ENCODE measurements at places on chromosomes 3 and 15.

DNA sequence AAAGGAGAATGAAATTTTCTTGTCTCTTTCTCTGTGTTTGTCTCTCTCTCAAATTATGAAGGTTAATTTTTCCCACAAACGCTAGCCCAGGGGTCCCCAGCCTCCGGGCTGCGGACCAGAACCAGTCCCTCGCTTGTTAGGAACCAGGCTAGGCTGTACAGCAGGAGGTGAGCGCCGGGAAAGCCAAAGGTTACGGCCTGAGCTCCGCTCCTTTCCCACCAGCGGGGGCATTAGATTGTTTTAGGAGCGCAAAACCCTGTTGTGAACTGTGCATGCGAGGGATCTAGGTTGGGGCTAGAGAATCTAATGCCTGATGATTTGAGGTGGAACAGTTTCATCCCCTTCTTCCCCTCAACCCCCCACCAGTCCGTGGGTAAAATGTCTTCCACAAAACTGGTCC, 74.7 kb upstream of the ZNF385D start:
- no peak for DNase-seq

DNA sequence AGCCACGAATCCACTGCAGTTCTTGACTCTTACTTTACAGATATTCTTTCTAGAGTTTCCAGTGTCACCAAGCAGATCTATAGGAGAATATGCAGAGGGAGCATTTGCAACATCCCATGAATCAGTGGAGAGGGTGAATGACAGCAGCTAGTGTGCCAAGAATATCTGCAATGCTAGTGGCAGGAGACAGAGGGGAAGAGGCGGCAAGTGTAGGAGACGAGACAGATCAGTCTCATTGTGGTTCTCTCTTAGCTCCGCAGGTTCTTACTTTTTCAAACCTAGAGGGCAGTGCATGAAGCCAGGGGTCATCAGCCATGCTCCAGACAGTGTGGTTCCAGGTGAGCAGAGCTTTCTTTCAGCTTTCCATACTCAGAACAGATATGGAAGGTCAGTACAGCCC, 744 bp downstream of the ZNF619 start:
- no peak for DNase-seq

DNA sequence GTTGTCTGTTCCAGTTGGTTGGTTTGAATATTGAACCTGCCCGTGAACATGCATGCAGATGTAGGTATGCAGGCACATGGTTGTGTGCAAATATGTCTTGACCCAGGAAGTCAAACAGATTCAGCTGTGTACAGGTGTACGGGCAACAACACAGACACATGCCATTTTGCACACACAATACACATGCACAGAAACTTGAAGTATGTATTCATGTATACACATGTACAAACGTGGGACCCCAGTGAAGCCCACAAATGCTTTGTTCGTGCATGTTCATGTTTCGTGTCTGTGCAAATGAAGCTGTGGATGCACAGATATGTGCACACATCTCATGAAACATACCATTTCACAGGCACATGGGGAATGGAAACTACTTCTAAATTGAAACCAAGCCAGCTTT, 30.7 kb downstream of the IDH3A start:
- no peak for DNase-seq

DNA sequence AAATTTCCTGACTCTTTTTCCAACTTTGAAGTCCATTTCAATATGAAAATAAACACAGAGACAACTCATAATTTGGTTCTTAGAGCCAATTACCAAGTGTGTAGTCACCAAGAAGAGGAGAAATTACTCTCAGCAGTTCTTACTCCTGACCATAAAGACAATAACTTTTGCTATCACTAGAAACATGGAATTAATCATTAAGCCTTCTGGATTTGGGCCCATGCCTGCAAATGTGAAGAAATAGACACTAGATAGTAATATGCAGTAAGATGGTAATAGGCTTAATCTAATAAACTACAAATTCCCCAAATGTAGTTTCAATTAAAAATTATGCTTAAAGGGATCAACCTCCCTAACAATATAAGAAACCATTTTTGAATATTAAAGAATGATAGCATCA, 185.1 kb upstream of the AGTR1 start:
- DNase-seq, result no peak

DNA sequence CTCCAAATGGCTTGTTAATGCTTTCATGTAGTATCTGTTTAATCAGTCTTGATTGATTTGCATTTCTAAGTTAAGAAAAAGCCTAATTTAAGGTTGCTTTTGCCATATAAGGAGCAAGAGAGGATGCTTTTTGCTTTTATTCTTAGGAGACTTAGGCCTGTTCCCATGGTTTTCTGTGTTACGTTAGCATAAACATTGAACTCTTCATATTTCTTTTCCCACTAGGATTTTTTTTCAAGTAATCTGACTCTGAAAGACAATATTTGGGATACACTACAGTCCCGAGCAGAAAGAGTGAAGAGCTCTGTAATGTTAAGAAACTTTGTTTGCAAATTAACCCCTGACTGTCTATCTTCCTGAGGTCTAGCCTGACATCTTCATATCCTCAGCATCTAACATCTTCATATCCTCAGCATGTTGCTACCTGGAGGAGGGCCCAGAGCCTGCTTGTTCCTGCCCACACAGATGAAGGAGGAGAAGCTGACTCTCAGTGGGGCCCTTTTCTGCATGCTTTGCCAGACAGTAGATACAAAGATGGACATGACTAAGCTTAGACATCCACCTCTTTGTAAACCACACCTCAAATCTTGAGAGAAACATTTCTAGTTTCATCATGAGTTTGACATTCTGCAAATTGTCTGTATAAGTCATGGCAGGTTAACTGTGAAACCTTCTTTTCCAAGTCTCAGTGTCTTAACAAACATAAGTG, 86.2 kb upstream of the COL6A5 start:
- DNase-seq, result no peak

GRCh38 chr3:186107215-186108105, 1.4 kb downstream of the ETV5 start:
- peak; percentile 28 for DNase-seq

DNA sequence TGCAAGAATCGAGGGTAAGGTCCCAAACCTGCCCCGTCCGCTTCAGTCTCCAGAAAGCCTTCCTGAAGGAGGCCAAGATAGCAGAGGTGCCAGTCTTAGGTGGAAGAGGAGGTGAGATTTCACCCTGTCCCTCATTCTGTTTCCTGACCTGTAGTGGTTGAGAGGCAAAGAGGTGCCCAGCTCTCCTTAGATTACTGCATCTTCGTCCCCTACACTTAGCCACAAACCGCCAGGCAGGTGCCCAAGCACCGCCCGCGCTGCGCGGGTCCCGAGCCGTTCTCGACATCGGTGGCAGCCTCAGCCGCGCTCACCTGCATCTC, 23.8 kb upstream of the POLG start:
- DNase-seq, result no peak

DNA sequence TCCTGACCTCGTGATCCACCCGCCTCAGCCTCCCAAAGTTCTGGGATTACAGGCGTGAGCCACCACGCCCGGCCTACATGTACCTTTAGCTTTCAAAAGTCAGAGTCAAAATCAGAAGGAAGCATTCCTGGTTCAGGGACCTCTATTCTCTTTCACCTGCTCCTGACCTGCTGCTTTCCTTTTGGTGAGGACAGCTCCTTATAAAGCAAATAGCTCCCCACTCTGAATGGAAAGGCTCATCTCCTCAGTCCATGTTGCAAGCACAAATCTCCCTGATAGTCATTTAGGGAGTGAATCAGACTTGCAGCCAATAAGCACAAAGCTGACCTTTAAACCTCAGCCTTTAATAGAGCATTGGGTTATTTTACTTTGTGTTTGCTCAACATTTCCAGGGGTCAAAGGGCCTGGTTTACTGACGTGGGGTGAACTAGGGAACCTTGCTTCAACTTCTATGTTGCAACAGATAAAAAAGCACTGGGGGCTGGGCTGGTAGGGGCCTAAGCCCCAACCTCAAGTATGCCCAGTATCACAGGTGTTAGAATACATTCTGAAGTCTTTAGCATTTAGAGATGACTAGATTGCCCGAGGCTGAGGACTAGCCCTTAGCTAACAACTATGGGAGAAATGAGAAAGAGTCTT, 43.1 kb downstream of the THRB start:
- DNase-seq, result no peak

DNA sequence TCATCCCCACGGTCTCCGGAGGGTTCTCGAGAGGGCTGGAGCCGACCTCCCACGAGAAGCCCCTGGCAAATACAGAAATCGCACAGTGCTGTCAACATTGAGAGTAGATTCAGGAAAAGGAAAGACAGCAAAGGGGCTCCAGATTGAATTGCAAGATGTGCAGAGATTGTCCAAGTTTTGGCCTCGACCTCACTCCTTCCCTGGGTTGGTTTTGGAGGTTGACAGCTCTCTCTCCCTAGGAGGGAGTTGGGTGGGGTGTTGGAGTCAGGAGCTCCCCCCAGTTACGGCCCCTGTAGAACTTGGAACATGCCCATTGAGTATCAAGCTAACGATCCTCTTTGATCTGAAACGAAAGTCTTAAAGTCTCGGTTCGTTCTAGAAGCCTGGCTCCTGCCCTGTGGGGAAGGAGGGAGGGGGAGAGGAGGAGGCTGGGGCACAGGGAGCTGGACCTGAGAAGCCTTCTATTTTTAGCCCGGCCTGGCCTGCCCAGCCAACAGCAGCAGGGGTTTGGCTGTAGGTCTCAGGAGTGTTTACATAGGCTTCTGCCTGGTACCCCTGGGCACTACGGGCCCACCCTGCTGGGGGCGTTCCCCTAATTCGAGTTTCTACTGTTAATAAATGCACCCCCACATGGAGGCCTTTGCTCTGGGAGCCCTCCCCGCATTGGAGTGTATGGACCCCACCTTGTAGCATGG, 672 bp upstream of the KY start:
- no peak for DNase-seq

DNA sequence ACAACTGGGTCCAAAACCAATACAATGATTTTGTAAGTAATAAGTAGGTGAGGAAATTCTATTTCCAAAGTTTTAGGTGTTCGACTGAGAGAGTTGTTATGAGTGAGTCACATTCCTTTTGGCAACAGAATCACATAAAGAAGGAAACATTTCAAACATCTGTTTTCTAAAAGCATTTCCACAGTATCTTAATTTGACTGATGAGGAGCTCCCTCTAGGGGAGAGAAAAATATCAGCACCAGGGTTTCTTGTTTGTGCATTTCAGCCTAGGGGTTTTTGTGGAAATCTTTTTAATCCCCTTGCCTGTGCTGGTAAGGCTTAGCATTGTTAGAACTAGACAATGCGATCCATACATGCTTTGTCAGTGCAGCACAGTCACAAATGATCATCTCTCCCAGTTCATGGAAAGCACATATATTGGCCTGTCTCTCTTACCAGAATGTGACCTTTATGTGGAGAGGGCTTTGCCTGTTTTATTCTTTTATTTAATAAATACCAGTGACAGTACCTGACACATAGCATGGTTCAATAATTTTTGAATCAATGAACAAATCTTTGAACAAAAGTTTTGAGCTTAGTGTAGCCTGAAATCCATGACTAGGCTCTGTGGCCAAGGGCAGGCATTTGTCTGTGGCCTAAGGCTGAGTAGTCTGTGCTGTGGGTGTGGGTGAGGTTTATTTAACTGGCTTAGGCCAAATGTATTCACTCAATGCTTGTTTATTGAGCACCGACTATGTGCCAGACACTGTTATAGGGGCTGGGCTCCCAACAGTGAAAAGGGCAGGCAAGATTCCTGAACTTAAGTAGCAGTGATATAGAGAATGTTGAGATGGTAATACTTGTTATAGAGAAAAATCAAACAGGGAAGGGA, 21.1 kb upstream of the IQCF6 start:
- peak; percentile 62 for DNase-seq

DNA sequence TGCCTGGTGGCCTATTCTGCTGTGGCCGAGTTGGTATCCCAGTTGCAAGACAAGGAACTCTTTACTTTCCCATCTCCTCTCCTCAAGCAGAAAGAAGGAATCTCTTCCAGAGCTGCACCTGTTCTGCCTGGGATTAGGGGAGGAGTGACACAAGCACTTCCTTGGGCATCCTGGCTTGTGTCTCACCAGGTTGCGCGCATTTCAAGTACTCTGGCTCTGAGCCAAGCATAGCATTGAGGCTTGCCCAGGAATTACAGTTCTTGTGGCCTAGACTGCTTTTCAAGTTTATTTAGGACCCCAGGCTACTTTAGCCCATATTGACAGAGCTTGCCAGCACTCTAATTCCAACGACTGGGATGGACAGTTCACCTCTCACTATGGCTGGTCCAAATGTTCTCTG, 150.5 kb downstream of the RSRC1 start:
- DNase-seq, result no peak
